ENCODE measurements at places on chromosomes 7 and 10. TPM values are rescaled to one million over a fixed set of nuclear protein-coding genes. Genes with fewer than 3 reads are reported as not detected.
A peak's percentile ranks its signal among the peaks of the same experiment; 100 is the strongest.

The SKIDA1 gene
- total RNA-seq = under 0.01 TPM

DNA sequence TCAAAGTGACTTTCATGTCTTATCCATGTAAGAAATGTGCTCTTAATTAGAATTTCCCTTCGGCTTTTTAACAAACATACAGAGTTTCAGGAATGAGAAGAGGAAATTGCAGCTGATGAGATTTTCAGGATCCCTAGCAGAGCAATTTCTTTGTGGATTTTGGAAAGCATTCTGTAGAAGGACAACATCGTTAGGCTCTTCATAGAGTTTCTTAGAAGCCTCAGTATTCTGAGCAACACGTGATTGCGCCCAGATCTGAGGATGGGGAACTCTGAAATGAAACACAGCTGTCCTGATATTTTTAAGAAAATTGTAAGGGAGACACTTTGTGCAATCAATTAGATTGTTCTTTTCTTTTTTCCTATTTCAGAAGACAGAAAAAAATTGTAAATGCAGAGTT lies 85.8 kb downstream of the LHFPL3 start:
- no peak for DNase-seq

The KLLN gene
- 0.26 TPM for total RNA-seq

The NKX1-2 gene
- 2.1 TPM for total RNA-seq

The MYH16 gene
- total RNA-seq = 0.53 TPM

GRCh38 chr10:79334573-79334972 lies 12.7 kb upstream of the PPIF start:
- DNase-seq = no peak

GRCh38 chr10:91210435-91210834 lies 10.0 kb upstream of the PCGF5 start:
- DNase-seq = no peak

The TRIM73 gene
- 0.38 TPM for total RNA-seq

GRCh38 chr7:51299391-51300133 lies 17.0 kb downstream of the COBL start:
- no peak for DNase-seq

GRCh38 chr10:92850185-92850584 lies 1.9 kb downstream of the EXOC6 start:
- peak; percentile 62 for DNase-seq

The SSC4D gene
- total RNA-seq = 1.3 TPM

GRCh38 chr10:101014966-101015581 lies 15.5 kb downstream of the LZTS2 start:
- DNase-seq = peak; percentile 85

DNA sequence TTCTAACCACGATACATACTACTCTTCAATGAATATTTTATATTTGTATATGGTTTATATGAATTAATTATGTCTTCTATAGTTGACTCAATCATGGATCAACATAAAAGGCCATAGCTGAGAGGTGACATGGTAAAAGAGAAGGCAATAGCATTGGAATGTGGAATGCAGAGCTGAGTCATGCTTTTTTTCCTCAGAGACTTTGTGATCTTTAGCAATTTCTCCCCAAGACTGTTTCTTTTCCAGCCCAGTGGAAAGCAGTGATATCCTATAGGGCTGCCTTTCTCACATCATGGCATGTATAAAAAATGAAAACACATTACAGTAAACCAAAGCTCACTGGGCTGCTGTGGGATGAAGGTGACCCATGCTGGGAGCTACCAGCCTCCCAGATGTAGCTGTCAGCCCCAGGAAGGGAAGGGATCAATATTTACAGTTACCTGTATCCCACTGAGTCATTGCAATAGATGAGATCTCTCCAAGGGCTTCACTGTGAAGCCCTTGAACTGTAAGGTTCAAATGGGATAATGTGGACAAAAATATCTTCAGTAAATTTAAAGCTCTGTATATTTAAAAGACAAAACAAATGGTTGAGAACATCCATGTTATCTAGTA lies 30.2 kb downstream of the SLC39A12 start:
- DNase-seq = peak; percentile 64

GRCh38 chr10:4784667-4785333 lies 41.2 kb upstream of the AKR1E2 start:
- DNase-seq = no peak

The FXYD4 gene
- total RNA-seq = not detected

The LIPM gene
- not detected for total RNA-seq

DNA sequence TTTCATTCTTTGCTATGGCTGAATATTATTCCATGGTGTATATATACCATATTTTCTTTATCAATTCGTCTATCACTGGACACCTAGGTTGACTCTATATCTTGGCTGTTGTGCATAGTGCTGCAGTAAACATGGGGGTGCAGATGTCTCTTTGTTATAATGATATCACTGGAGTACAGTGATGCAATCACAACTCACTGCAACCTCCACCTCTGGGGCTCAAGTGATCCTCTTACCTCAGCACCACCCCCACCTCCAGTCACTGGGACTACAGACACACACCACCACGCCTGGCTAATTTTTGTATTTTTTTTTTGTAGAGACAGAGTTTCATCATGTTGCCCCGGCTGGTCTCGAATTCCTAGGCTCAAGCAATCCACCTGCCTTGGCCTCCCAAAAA lies 15.6 kb downstream of the KLHL7 start:
- DNase-seq = no peak

DNA sequence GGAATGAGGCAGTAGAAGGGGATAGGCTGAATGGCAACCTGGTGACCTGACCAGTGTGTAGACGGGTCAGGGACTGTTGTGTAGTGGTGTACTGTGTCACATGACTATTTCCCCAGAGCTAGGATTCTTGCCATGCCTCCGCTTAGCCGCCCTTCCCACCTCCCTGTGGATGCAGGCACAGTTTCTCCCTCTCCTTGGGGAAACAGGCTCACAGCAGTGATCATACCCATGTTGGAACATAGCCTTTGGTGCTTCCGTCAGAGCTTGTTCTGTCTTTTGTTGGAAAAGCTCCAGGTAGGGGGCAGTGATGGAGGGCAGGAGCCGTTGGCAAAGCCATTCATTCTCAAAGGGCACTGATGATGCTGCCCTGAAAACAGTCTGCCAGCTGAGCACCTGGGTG lies 44.3 kb downstream of the OGDH start:
- no peak for DNase-seq

- peak; percentile 75 for DNase-seq
Observed at GRCh38 chr7:21426286-21427181, 1.3 kb upstream of the SP4 start.

GRCh38 chr10:60096761-60097513 lies 190.6 kb upstream of the CCDC6 start:
- DNase-seq = no peak

GRCh38 chr10:113438652-113439051 lies 114.2 kb upstream of the HABP2 start:
- DNase-seq = peak; percentile 63

- peak; percentile 64 for DNase-seq
Observed at GRCh38 chr10:91006001-91006751, 85.3 kb upstream of the ANKRD1 start.

DNA sequence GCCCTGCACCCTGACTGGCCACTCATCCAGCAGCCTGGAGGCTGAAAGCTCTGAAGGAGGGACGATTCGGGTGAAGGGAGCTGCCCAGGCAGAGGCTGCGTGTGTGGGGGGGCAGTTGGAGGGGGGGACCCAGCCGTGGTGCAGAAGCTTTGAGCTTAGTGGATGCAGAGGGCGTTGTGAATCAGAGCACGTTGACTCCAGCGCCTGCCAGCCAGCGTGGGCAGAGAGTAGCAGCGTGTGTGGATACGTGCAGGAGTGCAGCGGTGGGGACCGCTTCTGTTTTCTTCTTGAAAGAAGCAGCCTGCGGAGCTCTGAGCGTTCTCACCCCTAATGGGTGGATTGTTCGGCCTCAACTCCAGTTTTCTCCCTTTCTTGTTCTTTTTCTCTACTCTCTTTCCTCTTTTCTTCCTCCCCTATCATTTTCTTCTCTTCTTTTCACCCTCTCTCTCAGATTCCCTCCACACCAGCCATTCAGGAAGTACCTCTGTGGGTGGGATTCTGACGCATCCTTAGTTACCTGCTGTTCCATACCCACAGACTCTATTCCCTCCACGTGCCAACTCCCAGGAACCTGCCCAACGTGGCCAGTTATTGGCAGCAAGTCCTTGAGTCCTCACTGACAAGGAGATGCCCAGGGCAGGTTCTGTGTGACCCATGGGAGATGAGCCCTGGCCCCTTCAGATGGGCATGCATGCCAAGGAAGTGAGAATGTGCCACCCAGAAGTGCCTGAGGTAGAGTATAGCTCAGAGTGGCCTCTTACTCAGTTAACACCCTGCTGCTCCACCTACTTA lies 47.4 kb downstream of the SORCS3 start:
- no peak for DNase-seq

DNA sequence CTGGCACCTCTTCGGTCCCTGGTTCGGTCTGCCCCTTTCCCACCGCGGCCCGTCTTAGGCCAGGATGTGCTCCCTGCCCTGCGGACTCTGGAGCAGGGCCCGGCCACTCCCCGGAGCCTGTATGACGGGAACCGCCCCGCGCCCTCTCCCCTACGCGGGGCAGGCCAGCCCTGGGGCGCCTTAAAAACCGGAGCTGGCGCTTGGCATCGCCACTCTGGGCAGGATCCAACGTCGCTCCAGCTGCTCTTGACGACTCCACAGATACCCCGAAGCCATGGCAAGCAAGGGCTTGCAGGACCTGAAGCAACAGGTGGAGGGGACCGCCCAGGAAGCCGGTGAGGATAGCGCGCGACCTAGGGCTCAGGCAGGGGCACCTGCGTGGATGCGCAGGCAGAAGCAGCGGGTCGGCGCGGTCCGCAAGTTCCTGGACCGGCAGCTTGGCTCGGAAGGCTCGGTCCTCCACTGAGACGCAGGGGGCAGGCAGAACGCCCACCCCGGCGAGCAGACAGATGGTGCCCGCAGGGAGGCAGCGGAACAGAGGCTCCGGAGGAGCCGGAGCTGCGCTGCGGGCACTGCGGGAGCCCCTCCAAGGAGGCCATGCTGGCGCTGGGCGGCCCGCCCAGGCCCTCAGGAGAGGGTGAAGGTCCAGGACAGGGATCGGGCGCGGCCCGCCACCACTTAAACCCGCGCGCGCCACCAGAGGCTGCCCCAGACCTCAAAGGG lies at the start of gene ADIRF:
TSS of gene ADIRF (plus strand) at position 212 of the 723 bp plus-strand sequence. CDS start at position 275, 63 bp downstream.
- DNase-seq = peak; percentile 80

- peak; percentile 3 for DNase-seq
Observed at GRCh38 chr10:122740640-122741039, 41.0 kb upstream of the C10orf120 start.

DNA sequence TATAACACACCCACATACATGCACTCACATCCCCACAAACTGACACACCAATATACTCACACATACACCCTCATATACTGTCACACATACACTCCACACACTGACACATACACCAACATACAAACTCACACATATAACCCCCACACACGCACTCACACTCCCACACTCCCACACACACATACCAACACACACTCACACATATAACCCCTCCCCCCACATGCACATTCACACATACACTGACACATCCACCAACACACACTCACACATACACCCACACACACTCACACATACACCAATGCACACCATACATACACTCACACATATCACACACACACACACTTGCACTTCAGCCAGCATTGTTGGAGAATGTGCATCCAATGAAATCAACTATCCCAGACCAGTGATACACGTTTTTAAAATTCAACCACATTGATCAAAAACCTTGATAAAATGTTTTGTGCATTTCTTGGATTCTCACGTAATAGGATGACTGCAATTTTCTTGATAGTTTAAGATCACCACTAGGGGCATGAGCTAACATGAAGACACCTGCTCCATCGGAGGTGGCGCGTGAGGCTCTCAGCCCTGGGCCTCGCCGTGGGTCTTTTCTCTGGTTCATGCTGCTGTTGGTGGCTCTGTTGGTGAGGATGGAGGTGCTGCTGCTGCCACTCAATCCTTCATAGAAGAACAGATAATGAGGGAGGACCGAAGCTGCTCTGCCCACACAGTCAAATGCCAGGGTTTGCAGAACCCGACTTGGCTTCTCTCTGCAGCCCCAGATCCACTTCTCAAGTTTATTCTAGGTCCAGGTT lies 32.1 kb upstream of the CHST15 start:
- peak; percentile 24 for DNase-seq

DNA sequence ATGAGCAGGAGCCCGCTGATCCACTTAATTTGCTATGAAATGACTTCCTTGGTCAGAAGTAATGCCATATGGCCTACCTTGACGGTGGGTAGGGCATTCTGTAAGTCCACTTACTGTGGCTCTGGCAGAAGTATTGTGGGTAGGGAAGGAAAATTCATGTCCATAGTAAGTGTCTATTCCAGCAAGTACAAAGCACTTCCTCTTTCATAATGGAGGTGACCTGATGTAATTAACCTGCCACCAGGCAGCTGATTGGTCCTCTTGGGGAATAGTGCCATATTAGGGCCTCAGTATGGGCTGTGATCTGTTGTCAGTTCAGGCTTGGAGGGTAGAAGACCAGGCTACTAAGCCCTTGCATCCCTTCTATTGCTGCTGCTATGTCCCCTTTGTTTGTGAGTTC lies 103.9 kb downstream of the SLC37A3 start:
- no peak for DNase-seq

The LARP4B gene
- total RNA-seq = 41.5 TPM

The SPDYE2B gene
- not detected for total RNA-seq

DNA sequence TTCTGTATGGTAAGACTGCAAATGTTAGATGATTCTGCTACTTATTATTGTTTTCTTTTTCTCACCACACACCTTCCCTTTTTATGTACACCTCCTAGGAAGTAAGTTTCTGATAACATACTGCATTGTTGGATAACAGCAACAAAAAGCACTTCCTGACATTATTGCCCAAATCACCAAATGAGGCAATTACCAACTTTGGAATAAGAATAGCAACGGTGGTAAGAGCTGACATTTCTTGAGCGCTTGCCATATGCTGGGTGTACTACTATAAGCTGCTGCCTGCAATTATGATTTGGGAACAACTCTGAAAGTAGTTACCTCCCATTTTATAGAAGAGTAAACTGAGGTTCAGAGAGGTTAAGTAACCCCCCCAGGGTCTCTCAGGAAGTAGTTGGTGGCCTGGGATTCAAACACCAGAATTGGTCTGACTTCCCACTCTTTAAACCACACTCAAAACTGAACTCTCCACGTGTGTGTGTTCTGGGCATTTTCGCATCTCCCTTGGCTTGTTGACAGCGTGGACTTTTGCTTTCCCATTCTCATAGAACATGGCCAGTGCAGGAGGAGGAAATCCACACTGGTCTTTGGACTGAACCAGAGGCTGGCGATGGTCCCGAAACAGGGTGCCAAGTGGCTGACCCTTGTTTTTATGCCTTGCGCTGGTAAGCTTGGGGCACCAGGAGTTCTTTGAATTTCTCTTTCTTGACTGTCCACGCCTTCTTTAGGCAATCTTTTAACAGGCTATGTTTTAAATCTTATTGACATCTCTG lies 71.4 kb downstream of the TCF7L2 start:
- no peak for DNase-seq

The IGF2BP3 gene
- 4.6 TPM for total RNA-seq

GRCh38 chr7:19620470-19620869 lies 88.4 kb downstream of the POLR1F start:
- DNase-seq = no peak

- DNase-seq = no peak
Observed at GRCh38 chr10:117476281-117476680, 66.3 kb upstream of the EMX2 start.

GRCh38 chr10:99427566-99428190 lies 2.7 kb downstream of the GOT1 start:
- no peak for DNase-seq

The RHOBTB1 gene
- total RNA-seq = 3.5 TPM
